ENCODE measurements at places on chromosomes 7 and 10.
A peak's percentile ranks its signal among the peaks of the same experiment; 100 is the strongest.

DNA sequence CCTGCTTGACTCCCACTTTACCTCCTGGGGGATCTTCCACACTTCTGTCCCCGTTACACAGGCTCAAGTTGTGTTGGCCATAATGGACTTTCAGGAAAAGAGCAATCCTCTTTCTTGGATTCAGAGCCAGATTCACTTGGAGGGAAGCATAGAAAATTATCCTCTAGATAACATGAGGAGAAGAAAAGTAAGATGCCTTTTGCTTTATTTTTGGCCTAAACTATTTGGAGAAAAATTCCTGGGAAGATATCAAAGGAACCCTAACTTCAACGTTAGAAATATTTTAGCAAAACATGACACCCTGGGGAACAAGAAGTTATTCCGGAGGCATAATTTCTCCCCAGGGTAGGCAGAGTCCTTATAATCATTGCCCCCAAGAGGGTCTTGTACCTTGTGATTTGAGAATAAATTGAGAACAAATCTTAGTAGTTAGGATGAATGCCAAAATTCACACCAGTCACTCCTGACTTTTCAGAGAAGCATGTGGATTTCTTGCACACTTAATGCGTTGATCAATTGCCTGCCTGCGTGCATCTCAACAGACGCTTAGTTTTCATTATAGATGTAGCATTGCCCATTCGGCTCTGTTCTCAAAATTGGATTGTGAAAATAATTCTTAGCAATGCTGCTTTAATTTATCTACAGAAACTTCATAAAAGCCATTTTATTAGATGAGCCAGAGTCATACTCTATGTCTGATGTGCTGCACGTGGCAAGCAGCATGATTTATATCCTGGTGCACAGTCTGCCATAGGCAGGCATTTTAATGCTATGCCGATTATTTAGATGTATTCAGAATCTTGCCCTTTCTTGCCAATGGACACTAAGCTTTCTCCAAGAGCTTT is 224.4 kb downstream of the C7orf25 start:
- no peaks in the 10 kb centered on the region for H3K36me3 ChIP-seq
- H3K27ac ChIP-seq = no peak overlapping the region
- no peak for DNase-seq

DNA sequence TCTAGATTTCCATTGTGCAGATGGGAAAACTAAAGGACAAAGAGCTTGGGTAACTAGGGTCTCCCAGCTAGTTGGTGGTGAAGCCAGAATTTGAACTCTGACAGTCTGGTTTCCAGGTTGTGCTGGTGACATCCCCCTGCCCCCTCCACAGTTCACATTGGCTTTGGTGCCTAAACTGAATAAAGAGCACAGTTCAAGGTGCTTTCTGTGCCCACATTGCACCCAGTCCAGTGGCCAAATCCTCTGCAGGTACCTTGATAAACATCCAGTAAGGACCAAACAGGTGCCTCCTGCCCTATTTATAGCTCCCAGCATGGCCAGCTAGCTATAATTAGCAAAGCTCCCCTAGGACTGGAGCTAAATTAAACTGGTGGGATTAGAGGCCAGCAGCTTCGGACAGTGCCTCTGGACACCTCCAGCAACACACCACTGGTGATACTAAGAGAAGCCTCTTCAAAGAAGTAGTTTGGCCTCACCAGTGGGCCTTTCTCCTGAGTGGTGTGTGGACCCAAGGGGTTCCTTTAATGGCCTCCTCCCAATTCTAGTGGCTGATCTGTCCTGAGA is 59.9 kb downstream of the KCNMA1 start:
- no peaks in the 10 kb centered on the region for H3K27me3 ChIP-seq
- no peak overlapping the region for H3K4me3 ChIP-seq
- H3K27ac ChIP-seq = no peak overlapping the region
- no peaks in the 10 kb centered on the region for H3K36me3 ChIP-seq
- peaks cover 2% of the 10 kb centered on the region for H3K4me1 ChIP-seq

- H3K4me1 ChIP-seq = no peaks in the 10 kb centered on the region
- H3K27ac ChIP-seq = no peak overlapping the region
- peaks cover 5% of the 10 kb centered on the region for H3K27me3 ChIP-seq
Measured at GRCh38 chr10:83955406-83955805, 183.9 kb upstream of the GHITM start.

- H3K27me3 ChIP-seq = no peaks in the 10 kb centered on the region
- H3K27ac ChIP-seq = no peak overlapping the region
- H3K4me3 ChIP-seq = no peak overlapping the region
- H3K36me3 ChIP-seq = no peaks in the 10 kb centered on the region
- DNase-seq = no peak
Measured at GRCh38 chr10:51861051-51861450, 161.7 kb upstream of the CSTF2T start.

DNA sequence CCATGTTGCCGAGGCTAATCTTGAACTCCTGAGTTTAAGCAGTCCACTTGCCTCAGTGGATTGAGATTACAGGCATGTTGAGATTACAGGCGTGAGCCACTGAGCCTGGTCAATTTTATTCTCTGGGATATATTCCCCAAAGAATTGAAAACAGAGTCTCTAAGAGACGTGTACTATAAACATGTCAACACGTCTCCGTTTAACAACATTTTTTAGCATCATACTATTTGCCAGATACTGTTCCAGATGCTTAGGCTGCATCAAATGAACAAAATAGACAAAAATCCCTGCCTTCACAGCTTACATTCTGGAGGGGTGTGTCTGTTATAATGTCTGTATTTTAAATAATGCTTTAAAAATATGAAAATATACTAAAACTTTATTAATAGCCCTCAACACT is 54.1 kb upstream of the PRKG1 start:
- DNase-seq = no peak
- no peaks in the 10 kb centered on the region for H3K4me1 ChIP-seq
- H3K4me3 ChIP-seq = no peak overlapping the region
- H3K27ac ChIP-seq = no peak overlapping the region

DNA sequence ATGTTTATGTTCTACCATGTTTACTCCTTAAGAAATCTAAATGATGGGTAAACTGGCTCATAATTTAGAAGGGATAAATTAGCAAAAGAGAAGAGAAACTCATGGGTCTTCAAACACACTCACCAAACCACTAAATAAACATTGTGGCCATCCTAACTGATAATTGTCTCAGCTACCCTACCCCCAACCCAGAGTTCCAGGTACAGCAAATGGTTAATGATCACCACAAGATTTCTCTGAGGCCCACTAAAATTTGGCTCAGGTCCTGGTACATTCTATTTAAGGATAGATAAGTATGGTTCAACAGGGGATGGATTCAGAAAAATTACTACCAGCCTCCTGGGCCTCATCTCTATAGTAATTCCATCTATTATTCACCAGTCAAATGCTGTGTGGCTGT is 21.4 kb downstream of the SLC25A13 start:
- no peak for DNase-seq
- no peak overlapping the region for H3K27ac ChIP-seq
- H3K36me3 ChIP-seq = peaks cover 5% of the 10 kb centered on the region
- H3K27me3 ChIP-seq = no peaks in the 10 kb centered on the region

DNA sequence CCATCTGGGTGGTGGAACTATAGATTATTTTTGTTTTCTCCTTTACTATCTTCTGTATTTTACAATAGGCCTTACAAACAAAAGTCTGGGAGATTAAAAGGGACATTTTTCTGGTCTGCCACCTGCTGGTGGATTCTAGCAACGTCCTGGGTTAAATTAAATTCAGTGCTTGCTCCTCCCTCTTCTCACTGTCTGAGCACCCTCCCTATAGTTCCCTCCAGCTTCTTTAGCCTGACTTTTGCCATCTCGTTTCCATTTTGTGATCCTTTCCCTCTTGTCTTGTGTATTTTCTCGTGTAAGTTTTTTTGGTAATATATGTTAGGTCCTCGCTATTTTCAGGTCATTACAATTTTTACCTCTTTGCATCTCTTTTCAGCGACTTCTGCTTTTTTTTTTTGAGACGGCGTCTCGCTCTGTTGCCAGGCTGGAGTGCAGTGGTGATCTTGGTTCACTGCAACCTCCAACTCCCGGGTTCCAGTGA is 16.1 kb downstream of the ANKRD16 start:
- peak; percentile 59 for DNase-seq
- no peaks in the 10 kb centered on the region for H3K27me3 ChIP-seq
- peaks cover 7% of the 10 kb centered on the region for H3K4me1 ChIP-seq
- peak overlapping the region; percentile 56 for H3K4me3 ChIP-seq

GRCh38 chr7:38950309-38950708 is 27.4 kb upstream of the POU6F2 start:
- H3K27ac ChIP-seq = no peak overlapping the region
- peaks cover 9% of the 10 kb centered on the region for H3K27me3 ChIP-seq
- no peaks in the 10 kb centered on the region for H3K4me1 ChIP-seq
- no peak for DNase-seq
- H3K4me3 ChIP-seq = no peak overlapping the region

- peak overlapping the region; percentile 30 for H3K4me3 ChIP-seq
- no peak overlapping the region for H3K27ac ChIP-seq
- peaks cover 18% of the 10 kb centered on the region for H3K4me1 ChIP-seq
- DNase-seq = peak; percentile 43
- H3K36me3 ChIP-seq = no peaks in the 10 kb centered on the region
Measured at GRCh38 chr10:101216207-101217043, 12.8 kb downstream of the LBX1 start.

DNA sequence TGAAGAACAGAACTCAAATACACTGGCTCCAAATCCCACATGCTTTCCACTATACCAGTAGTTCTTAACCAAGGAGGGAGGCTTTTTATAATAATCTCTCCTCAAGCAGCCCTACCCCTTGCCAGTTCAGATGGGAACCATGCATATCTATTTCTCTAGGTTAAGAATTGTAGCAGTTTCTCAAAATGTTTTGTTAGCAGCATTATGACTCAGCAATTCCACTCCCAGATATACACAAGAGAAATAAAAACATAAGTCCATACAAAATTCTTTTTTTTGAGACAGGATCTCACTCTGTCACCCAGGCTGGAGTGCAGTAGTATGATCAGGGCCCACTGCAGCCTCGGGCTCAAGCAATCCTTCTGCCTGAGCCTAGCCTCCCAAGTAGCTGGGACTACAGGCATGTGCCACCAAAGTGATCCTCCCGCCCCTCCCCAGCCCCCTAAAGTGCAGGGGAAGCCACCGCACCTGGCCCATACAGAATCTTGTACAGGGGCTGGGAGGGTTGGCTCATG is 18.1 kb downstream of the YWHAG start:
- no peaks in the 10 kb centered on the region for H3K27me3 ChIP-seq
- H3K27ac ChIP-seq = peak overlapping the region; percentile 40
- H3K4me3 ChIP-seq = no peak overlapping the region
- peaks cover 29% of the 10 kb centered on the region for H3K4me1 ChIP-seq

DNA sequence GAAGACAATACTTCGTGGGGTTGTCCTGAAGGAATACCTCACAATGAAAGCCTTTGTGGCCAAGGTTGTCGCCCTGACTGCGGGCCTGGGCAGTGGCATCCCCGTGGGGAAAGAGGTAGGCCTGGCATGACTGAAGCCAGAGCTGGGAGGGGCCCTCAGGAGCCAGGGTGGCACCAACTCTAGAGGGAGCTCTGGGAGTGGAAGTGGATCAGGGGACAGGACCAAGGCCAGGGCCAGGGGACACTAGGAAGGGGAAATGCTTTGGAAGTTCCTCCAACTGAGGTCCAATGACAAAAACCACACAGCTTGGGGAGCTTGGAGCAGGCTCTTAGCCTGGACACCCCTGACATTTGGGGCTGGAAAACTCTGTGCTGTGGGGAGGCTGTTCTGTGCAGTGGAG is 5.8 kb downstream of the CLCN1 start:
- no peaks in the 10 kb centered on the region for H3K36me3 ChIP-seq
- H3K4me3 ChIP-seq = no peak overlapping the region
- H3K27me3 ChIP-seq = peaks cover 2% of the 10 kb centered on the region
- peaks cover 9% of the 10 kb centered on the region for H3K4me1 ChIP-seq
- peak overlapping the region; percentile 21 for H3K27ac ChIP-seq

- peaks cover 2% of the 10 kb centered on the region for H3K27me3 ChIP-seq
- no peak overlapping the region for H3K27ac ChIP-seq
- H3K4me1 ChIP-seq = no peaks in the 10 kb centered on the region
- DNase-seq = no peak
Measured at GRCh38 chr7:115110523-115110922, 188.6 kb downstream of the MDFIC start.

DNA sequence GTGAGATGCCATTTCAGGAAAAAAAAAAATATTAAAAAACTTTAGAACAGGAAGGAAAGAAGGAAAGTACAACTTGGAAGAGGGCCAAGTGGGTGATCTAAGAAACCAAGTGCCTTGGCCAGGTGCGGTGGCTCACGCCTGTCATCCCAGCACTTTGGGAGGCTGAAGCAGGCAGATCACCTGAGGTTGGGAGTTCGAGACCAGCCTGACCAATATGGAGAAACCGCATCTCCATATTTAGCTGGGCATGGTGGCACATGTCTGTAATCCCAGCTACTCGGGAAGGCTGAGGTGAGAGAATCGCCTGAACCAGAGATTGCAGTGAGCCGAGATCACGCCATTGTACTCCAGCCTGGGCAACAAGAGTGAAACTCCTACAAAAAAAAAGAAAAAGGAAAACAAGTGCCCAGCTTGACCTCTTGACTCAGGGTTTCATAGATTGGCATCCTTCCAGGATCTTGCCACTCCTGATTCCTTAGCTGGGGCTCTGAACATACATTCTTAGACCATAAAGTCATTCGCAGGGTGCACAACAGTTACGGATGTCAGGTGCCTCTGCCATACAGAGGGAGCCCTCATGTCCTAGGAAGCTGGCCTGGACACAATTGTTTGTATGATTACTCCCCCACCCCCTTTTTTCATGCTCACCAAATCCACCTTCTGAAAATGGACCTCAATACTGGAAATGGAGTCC is 2.1 kb upstream of the GUSB start:
- no peaks in the 10 kb centered on the region for H3K27me3 ChIP-seq
- H3K36me3 ChIP-seq = peaks cover 2% of the 10 kb centered on the region
- peaks cover 3% of the 10 kb centered on the region for H3K4me1 ChIP-seq
- H3K4me3 ChIP-seq = no peak overlapping the region
- H3K27ac ChIP-seq = no peak overlapping the region

DNA sequence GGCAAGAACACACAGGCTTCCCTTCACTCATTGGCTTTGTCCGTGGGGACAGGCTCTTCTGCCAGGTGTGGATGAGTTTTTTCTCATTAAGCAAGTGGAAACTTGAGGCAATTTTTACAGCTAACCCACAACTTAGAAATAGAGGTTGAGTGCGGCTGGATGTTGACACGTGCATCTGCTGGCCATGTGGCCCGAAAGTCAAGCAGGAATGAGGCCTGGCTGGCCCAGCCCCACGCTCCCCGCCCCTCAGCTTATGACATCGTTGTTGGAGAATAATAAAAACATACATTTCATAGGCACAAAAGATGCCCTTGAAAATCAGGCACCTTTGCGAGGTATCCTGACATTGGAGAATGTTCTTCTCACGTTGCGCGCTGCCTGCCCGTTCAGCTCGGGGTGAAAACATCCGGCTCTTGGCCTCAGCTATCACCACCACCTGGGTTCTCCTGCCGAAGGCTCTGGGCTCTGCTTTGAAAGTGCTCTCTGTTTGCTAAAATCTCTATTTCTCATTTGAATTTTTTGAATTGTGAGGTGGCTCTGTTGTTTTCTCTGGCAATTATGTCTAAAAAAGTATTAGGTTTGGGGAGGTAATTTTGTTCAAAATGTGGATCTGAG is 310.7 kb downstream of the WDR37 start:
- no peak overlapping the region for H3K4me3 ChIP-seq
- no peak overlapping the region for H3K27ac ChIP-seq
- no peaks in the 10 kb centered on the region for H3K4me1 ChIP-seq
- H3K27me3 ChIP-seq = peaks cover 28% of the 10 kb centered on the region

- H3K4me3 ChIP-seq = no peak overlapping the region
- H3K27me3 ChIP-seq = no peaks in the 10 kb centered on the region
- no peaks in the 10 kb centered on the region for H3K36me3 ChIP-seq
- H3K27ac ChIP-seq = no peak overlapping the region
Measured at GRCh38 chr7:4472728-4473127, 209.4 kb upstream of the FOXK1 start.
